ENCODE measurements at places on chromosomes 5 and 9.
A peak's percentile ranks its signal among the peaks of the same experiment; 100 is the strongest.

DNA sequence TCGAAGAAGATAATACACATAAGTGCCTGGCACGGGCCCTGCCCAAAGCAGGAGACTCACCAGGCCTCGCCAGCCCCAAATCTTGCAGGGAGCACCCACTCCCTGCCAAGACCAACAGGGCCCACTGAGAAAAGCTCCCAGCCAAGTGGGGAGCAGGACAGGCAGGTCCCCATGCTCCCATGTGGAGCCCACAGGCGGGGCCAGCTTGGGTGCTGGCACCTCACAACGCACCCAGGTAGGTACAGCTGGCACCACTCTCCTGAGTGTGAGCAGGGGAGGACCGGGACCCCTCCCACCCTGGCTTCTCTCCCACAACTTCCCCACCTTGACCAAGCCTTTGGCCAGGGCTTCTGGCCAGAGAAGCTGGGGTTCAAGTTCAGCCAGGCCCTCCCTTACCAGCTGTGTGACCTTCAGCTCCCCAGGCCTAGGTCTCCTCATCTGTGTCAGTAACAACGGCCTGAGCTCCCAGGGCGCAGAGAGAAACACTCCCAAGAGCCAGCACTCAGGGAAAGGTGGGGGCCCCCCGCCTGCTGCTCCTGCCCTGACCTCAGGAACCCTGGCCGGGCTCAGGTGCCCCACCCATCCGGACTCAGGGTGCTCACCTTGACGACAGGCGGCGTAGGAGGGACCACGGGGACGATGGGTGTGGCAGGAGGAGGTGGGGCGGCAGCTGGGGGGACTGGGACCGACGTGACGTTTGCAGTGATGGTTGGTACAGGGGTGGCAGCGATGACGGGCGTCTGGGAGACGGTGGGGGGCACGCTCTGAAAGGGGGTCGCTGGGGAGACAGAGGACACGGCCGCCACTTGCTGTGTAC lies 17.8 kb downstream of the BRD3 start:
- no peak for DNase-seq

DNA sequence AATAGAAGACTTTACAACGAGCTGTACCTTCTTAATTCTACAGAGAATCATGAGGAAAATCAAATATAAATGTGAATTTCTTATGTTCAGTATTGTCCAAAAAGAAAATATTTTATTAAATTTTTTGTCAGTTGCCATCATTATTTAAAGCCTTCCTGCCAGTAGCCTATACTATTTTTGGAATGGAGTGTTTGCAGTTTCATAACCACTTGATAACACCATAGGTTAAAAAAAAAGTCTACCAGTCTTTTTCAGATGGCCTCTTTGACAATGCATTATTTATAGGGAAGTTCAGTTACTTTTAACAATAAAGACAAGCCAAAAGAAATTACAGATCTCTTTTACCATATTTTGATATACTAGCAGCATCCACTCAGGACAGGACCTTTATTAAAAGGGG lies 80.3 kb upstream of the CCDC152 start:
- no peak for DNase-seq

DNA sequence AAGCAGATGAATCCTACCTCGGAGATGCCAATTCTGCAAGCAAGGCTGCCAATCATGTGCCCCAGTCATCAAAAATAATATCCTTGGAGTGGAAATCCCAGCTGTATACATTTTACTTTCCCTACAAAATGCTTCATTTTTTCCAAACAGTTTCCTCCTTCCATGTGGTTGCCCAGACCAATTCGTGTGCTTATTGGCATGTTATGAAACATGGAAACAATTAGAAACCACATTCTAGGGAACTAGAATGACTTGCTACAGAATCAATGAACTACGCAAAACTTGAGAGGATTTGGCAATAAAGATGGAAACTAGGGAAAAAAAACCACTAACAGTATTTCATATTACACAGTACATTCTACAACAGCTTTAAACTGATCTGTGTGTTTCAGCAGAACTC lies 584.5 kb upstream of the DMAC1 start:
- DNase-seq, result no peak

DNA sequence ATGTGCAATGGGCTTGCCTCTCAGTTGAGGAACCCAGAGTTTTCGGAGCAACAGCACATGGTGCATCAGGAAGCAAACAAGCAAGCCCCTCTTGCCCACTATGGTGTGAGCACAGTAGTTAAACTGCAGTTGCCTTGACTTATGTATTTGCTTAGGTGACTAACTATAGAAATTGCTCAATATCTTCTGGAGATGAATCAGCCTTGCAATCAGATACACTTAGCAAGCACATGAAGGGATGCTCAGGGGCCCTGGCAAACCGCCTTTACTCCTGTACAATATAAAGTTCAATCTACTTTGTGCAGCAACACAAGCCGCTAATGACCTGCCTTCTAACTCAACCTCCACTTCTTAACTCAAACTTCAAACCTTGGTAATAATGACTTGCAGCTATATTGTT lies 581.7 kb upstream of the RIOK2 start:
- DNase-seq, result peak; percentile 6

- no peak for DNase-seq
These were observed 27.0 kb upstream of the PPARGC1B start for GRCh38 chr5:149702934-149703646.

GRCh38 chr9:100021931-100022330 lies 76.9 kb downstream of the ERP44 start:
- DNase-seq, result no peak

- no peak for DNase-seq
These were observed 8.9 kb downstream of the DROSHA start for GRCh38 chr5:31523041-31523440.

DNA sequence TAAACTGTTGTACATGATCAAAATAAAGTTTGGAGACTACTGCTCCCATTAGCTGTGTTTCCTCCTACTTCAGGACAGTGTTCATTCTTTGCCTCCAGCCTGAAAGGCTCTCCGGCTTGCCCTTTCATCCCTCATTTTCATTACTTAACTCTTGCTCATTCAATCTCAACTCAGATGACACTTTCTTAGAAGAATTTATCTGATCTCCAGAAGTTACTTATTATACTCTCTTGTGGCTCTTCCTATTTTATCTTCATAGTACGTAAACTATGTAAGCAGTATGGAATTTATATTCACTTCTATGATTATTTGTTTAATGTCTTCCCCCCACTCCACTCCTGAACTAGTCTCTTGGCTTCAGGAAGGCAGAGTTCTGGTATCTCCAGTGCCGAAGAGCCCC lies 1737.9 kb upstream of the C9orf72 start:
- no peak for DNase-seq

DNA sequence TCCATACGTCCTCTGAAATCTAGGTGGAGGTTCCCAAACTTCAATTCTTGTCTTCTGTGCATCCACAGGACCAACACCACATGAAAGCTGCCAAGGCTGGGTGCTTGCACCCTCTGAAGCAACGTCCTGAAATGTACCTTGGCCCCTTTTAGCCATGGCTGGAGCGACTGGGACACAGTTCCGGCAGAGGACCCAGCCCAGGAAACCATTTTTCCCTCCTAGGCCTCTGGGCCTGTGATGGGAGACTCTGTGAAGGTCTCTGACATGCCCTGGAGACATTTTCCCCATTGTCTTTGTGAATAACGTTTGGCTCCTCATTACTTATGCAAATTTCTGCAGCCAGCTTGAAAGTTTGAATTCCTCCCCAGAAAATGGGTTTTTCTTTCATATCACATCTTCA lies 261.8 kb upstream of the RFX3 start:
- no peak for DNase-seq

GRCh38 chr9:20315677-20316076 lies 306.6 kb downstream of the MLLT3 start:
- DNase-seq, result peak; percentile 51

DNA sequence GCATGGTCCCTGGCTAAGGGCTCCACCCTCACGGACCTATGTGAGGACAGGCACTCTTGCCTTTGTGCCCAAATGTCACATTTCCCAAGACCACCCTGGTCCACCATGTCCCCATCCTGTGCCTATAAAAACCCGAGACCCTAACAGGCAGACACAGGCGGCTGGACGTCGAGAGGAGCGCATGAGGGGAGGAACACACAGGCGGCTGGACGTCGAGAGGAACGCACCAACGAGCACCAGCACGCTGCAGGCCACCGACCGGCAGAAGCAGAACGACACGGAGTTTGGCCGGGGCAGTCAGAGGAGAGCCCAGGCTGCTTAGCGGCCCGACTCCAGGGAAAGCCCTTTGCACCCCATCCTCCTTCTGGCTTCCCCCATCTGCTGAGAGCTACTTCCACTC lies 119.9 kb downstream of the ADAMTS2 start:
- no peak for DNase-seq

DNA sequence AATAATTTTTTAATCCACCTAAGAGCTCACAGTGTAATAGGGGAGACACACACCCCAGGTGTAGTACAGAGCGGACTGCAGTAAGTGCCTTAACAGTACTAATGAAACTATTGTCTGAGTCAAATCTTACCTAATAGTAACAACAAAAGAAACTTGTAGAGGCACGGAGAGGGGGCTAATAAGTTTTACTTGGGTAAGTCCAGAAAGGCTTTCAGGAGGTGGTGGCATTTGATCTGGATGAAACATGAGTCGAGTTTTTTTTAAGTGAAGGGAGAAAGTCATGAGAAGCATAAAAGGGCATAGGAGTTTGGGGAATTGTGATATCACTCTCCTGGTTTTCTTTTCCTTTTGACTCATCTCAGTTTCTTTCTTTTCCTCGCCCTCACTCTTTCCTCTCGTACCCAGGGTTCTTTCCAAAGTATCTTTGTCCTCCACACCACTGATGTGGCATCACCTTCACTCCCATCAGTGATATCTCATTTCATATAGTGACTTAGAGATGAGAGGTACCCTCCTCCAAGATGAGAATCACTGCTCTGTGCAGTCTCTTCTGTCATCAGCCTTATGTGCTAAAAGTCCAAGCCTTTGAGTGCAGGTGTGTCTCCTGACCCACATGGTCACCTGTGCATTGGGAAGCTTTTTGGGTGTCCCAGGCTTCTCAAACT lies 2.0 kb downstream of the CTNNA1 start:
- DNase-seq, result no peak

GRCh38 chr9:71814226-71814625 lies 45.9 kb upstream of the CEMIP2 start:
- DNase-seq, result no peak

Data from astrocyte of the cerebellum (primary cell).